ENCODE measurements at places on chromosomes 2 and 18.

- no peak for DNase-seq
These were observed 547.6 kb downstream of the CPS1 start for GRCh38 chr2:211103989-211104388.

- no peak for DNase-seq
These were observed 44.3 kb downstream of the NTSR2 start for GRCh38 chr2:11625671-11626070.

DNA sequence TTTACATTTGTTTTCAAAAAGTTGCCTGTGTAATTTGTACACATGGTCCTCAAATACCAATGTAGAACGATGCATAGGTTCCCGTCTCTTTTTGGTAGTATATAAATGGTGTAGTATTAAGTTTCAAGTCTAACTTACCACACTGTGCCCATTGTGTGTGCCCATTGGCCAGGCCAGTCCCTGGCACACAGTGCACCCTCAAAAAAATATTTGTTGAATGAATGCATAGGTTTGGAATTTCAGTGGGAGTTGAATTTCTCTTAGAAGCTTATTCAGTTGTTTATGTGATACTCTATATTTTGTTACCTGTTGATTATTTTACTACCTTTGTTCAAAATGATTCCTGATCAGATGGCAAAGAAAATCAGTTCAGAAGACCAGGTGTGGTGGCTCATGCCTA lies 30.1 kb downstream of the IDH1 start:
- no peak for DNase-seq

GRCh38 chr18:10414293-10414842 lies 40.1 kb upstream of the APCDD1 start:
- DNase-seq, result no peak

GRCh38 chr2:238501311-238501710 lies 74.6 kb downstream of the ASB1 start:
- no peak for DNase-seq

All from lower lobe of right lung (tissue), 2 donors.